ENCODE measurements at places on chromosomes 1 and 21.

DNA sequence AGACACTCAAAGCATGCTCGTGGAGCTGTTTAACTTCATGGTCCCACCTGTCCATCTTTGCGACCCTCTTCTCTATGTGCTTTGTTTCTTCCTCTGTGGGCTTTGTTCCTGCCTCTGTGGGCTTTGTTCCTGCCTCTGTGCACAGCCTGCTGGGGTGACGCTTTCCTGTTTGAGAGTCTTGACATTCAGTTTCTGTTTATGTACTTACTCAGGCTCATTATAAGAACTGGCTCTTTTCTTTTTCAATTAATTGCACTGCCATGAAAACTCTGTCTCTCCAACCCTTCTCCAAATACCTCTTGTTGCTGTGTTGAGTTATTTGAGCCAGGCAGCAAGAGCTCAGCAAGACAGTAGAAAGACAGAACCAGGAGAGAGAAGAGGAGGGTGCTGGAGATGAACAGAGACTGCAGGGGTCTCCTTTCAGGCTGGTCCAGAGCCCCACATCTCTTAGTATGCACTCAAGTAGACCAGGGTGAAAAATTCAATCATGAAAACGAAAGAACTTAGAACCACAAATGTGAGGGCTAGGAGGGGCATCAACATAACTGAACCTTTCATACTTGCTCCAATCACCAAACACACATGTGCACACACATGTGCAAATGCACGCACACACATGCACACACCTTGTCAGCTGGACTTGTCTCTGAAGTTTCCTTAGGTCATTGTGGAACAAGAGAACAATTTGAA, 88.3 kb upstream of the SGIP1 start:
- no peak for DNase-seq

- no peak for DNase-seq
These were observed 5.1 kb downstream of the LRRN2 start for GRCh38 chr1:204680461-204680860.

GRCh38 chr1:63322114-63322943, at the start of gene FOXD3:
TSS of gene FOXD3 (plus strand) at chr1:63322567. CDS start at chr1:63323059, 492 bp downstream.
- no peak for DNase-seq

- no peak for DNase-seq
These were observed at the start of gene RNF207 for GRCh38 chr1:6205849-6206519. TSS of gene RNF207 (plus strand) at chr1:6206119. CDS start at chr1:6206536, 417 bp downstream.

- DNase-seq = no peak
These were observed 177.1 kb downstream of the NEGR1 start for GRCh38 chr1:72105201-72105600.

DNA sequence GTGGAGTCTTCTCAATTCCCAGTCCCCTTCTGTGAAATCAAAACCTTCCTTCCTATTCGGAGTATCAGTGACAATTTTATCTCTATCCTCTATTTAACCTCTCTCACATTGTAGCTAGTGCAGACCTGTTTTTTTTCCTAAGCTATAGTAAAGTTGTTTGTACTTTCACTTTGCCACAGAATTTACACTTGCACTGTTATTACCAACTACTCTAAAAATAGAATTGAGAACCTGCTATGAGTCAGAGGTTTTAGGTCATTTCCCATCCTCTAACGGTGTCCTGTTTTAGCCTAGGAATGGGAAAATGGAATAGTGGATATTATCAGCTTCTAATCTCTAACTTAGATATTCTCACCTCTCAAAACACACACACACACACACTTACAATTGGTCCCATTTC, 862.7 kb downstream of the NCAM2 start:
- DNase-seq = no peak

DNA sequence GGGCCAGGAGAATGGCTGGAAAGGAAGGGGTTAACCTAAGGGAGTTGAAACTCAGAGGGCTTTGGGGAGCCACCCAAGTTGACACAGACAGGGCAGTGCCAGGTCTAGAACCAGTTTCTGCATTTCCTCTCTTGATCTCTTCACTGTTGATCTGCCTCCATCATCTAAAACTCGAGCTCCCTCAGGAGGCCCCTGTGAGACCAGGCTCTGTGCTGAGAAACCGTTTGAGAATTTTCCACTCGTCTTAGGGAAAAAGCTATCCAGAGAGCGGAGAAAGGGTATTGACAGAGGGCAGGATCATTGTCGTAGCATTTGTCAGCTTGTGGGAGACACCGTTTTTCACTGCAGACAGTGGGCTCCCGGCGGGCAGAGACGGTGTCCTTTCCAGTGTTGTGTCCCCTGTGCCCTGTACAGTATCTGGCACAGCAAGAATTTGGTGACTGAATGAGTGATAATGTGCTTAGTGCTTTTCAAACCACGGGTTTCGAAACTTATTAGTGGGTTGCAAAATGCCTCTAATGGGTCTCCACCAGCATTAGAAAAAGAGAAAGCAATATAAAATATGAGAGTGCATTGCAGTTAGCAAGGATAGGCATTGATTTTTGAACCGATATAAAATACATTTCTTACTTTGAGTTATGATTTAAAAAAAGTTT, 31.1 kb downstream of the PROK1 start:
- DNase-seq = no peak

DNA sequence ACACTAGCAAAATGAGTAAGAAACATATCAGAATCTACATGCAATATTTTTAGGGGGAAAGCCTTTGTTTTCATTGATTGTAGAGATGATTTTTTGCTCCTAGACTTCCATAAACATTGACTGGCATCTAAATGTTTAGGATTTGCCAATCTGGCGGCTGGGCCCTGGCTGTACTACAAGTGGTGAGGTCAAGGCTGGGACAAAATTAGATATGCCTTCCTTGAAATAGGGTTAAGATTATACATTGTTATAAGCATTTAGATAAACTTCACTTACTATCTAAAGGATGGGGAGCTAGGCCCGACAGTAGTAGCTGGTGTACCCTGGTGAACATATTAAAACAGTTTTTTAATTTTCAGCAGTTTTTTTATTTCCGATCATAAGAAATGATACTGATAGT, 5.2 kb downstream of the NFIA start:
- DNase-seq = no peak

GRCh38 chr21:42661688-42662429, 8.4 kb downstream of the PDE9A start:
- no peak for DNase-seq

- DNase-seq = peak; percentile 90
These were observed 63.4 kb downstream of the B3GALT5 start for GRCh38 chr21:39675993-39676661.

DNA sequence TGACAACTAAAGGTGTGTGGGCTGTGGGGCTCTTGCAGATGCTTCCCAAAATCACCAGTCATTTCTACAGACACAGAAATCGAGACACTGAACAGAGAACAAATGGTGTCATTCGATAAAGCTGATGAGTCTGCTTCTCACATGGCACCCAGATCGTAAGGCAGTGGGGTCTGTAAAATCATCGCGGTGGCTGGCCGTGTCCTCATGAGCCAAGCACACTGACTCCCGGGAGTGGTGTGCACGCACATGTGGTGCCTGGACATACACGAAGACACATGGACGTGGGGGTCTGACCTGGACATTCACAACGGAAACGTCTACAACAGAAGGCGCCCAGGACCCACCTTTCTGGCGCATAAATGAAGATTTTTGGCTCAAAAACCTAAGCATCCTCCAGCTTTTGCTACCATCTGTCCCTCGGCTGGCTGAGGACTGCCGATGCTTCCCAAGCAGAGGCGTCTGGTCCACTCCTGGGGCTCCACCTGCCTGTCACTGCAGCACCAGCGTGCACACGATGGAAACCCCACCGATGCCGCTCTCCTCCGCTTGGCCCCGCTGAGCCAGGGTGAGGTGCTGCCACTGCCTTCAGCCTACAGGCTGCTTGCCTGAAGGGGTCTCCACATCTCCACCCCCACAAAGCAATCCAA, 6.8 kb downstream of the SMIM1 start:
- DNase-seq = no peak

DNA sequence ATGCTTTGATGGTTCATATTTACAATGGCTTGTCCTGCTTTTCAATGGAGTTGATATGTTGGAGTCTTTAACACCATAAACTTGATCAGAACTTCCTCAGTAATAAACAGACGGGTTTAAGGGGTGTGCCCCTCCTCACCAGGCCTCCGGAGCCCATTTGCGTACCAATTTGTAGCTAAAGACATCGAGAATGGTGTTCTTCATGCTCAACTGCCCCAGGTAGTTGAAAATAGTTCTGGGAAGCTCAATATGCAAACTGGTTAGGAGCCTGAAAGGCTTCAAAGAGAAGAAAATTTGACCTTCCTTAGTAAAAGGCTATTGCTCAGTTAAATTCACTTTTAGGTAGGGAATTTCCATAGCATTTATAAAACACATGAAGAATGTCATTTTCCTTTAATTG, 68.1 kb upstream of the RRP15 start:
- DNase-seq = no peak

DNA sequence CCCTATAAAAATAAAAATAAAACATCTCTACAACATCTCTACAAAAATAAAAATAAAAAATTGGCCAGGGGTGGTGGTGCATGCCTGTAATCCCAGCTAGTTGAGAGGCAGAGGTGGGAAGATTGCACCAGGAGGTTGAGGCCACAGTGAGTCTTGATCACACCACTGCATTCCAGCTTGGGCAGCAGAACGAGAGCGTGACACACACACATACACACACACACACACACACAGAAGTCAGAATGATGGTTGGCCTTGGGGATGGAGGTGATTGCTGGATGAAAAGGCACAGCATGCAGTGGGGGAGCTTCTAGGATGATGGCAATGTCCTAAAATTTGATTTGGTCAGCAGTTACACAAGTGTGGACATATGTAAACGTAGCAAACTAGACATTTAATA, 69.7 kb upstream of the SOD1 start:
- DNase-seq = no peak

GRCh38 chr1:240090957-240091600, 604 bp upstream of the FMN2 start:
- DNase-seq = no peak

GRCh38 chr21:43758111-43758641, 17.9 kb downstream of the CSTB start:
- DNase-seq = no peak

- DNase-seq = no peak
These were observed 7.5 kb downstream of the MIER1 start for GRCh38 chr1:66932291-66932690.

DNA sequence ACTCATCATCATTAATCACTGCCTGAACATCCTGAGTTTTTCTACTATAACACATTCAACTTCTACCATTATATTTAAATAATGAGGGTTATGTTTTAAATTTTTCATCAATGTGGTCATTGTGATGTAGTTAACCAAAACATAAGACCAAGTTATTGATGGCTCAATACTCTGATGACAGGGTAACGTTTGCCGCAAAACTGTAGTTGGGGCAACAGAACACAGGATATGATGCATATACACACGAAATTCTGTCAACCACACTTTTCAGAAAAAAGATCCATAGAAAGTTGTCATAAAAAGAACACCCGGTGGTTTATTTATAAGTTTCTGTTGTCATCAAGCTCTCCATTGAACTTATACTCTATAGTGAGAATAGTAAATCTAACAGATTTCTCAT, 121.7 kb upstream of the COL11A1 start:
- DNase-seq = no peak

DNA sequence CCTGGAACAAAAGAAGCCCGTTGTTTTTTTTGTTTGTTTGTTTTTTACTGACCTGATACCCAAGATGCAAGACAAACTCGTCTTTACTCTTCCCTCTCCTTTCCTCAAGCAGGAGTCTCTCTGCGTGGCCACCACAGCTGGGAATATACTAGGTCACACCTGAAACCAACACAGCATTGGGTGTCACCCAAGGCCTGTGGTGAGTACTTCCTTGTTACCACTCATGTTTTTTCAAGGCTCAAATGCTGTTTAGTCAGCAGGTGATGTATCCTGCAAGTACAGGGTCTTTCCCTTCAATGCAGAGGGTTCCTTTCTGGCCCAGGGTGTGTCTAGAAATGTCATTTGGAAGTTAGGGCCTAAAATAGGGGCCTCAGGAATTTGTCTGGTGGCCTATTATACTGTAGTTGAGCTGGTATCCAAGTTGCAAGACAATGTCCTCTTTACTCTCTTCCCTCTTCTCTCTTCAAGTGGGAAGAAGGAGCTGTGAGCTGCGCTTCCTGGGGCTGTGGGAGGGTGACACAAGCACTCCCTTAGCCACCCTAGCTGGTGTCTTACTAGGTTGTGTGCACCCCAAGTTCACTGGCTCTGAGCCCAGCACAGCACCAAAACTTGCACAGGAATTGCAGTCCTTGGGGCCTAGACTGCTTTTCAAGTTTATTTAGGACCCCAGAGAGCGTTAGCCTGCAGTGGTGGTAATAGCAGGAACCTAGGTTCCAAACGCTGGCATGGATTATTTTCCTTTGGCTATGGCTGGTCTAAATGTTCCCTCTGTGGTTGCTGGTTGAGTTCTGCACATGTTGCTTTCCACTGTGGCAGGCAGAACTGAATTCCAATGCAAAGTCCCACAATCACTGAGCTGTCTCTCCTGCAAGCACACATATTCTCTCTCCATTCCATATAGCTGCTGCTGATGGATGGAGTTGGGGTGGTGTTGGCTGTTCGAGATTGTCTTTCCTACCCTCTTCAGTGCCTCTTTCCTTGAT, 91.4 kb upstream of the LYPLAL1 start:
- DNase-seq = no peak

GRCh38 chr1:10181154-10181553, 29.2 kb upstream of the KIF1B start:
- no peak for DNase-seq

GRCh38 chr1:64505944-64506655, 36.2 kb downstream of the CACHD1 start:
- DNase-seq = peak; percentile 78

GRCh38 chr1:216462066-216462775, 39.0 kb upstream of the USH2A start:
- no peak for DNase-seq

DNA sequence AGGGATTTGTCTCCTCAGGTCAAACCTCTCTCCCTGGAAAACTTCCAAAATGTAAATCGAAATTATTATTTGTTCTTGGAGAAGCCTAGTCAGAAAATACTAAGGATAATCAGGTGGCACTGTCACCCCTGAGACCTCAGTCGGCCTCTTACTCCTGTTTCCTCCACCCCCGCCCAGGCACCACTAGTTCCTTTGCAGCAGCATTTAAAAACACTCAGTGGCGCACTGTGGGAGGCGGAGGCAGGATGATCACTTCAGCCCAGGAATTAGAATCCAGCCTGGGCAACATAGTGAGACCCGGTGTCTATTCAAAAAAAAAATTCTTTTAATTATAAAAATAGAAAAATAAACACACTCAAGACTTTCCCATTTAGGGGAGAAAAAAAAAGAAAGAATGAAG, 18.0 kb upstream of the IFNAR2 start:
- DNase-seq = no peak

GRCh38 chr1:38512789-38513188, 346.8 kb downstream of the RRAGC start:
- DNase-seq = no peak

- DNase-seq = no peak
These were observed 6.5 kb downstream of the GALNT2 start for GRCh38 chr1:230073371-230074035.

DNA sequence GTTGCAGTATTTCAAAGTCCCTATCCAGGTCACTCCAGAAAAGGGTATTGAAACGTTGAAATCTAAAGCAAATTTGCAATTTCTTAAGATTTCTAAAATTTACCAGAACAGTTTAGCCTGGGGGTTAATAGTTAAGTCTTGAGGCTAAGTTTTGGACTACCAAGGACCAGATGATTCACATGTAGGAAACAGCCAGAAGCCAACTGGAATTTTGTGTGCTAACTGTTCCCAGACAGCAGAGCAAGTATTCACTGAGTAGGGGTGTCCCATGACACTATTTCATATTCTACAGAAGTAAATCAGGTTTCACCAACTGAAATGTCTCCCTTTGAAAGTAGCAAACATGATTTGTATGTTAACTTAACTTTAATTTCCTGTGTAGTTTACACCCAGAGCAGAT, 11.5 kb upstream of the C1orf105 start:
- no peak for DNase-seq

- no peak for DNase-seq
These were observed 61.0 kb downstream of the POFUT2 start for GRCh38 chr21:45226540-45227326.
